ENCODE measurements at places on chromosomes 6 and 20.

DNA sequence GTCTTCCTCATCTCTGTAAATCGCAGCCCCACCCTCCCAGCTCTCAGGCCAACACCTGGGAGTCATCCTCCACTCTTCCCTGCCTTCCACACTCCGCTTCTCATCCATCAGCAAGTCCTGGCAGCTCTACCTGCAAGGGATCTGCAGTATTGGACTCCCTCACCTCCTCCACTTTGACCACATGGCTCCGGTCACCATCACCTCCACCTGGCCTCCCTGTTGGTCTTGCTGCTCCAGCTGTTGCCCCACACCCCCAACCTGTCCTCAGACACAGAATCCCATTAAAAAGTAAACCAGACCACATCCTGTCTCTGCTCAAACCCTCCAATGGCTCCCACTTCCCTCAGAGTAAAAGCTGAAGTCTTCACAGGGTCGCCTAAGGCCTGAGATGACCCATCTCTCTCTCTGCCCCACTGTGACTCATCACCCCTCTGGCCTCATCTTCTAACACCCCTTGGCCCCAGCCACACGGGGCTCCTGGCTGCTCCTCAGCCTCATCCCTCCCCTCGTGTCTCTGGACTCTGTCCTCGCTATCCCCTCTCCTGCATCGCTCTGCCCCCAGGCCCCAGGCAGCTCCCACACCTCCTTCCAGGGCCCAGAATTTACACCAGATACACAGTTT, 185.1 kb upstream of the SULF2 start:
- no peak for DNase-seq

DNA sequence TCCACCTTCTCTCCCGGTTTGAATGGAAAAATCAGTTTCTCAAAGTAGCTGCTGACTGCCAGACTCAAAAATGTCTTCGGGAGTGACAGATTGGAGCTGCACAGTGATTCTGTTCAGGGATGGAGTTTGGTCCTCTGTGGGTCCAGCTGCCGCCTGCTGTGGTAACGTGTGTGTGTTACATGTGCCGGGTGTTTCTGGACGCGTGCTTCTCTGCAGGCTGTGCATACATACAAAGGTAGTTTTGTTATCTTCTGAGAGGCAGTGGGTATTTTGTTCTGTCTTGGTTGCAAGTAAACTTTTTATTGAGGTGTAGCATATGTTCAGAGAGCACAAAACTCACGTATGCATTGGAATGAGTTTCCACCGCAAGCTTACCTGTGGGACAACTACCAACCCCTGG, 41.3 kb upstream of the NAA20 start:
- DNase-seq = no peak

- DNase-seq = no peak
Observed at GRCh38 chr6:122042380-122042779, 357.1 kb upstream of the HSF2 start.

DNA sequence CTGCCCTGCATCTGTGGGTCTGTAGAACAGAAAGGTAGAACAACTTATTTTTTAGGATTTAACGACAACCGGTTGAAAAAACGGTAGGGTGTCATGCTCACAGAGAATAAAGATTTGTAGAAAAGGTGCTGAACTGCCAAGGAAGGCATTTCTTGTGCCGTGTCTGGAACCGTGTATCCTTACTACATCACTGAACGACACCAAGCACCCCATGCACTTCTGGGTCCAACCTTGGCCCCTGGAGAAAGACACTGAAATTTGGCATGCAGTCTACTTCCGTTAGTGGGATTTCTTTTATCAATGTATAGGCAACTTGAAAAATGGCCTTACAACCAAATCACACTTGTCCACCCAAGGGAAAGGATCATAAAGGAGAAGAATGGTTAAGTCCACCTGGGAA, 145.5 kb downstream of the ZMYND8 start:
- no peak for DNase-seq

- DNase-seq = no peak
Observed at GRCh38 chr6:142376115-142376514, 74.3 kb downstream of the ADGRG6 start.

DNA sequence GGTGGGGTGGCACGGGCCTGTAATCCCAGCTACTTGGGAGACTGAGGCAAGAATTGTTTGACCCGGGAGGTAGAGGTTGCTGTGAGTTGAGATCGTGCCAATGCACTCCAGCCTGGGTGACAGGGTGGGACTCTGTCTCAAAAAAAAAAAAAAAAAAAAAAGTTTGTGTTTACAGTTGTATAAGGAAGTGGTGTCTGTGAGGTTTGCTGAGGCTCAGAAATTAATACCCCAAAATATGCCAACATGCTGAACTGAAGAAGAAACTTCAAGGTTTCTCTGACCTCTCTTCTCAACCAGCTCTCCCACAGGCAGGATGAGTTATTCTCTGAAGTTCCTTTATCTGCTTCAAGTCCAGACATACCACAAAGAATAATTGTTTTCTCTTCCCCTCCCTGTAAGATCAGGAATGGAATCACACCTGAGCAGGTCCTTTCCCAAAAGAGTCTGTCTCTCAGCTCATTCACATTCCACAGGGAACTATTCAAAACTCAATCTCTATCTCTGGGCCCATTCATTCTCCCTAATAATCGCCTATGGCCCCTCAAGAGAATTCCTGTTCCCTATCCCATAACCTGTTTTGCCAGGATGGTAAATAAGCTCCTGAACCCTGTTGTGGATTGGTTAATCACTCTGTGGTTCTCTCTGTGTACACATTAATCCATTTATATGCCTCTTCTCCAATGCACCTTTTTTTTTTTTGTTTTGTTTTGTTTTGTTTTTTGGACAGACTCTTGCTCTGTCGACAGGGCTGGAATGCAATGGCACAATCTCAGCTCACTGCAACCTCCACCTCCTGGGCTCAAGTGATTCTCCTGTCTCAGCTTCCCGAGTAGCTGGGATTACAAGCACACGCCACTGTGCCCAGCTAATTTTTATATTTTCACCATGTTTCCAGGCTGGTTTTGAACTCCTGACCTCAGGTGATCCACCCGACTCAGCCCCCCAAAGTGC, 17.4 kb upstream of the KIFC1 start:
- DNase-seq = no peak

Data from SK-N-DZ (cell line).